ENCODE measurements at places on chromosomes 5 and 9. TPM values are rescaled to one million over a fixed set of nuclear protein-coding genes. Genes with fewer than 3 reads are reported as not detected.

IFNA2 gene
- not detected for total RNA-seq

NR4A3 gene
- 3.8 TPM for total RNA-seq

GRCh38 chr9:82894548-82894947 is 168.4 kb downstream of the RASEF start:
- no peaks in the 10 kb centered on the region for H3K36me3 ChIP-seq
- no peak for DNase-seq
- no peaks in the 10 kb centered on the region for H3K4me1 ChIP-seq
- no peaks in the 10 kb centered on the region for H3K27me3 ChIP-seq
- no peak overlapping the region for H3K27ac ChIP-seq

PRRC2B gene
- total RNA-seq = 171 TPM

All from activated naive CD4-positive, alpha-beta T cell treated with anti-CD3 and anti-CD28 coated beads for 36 hours (primary cell).